ENCODE measurements at places on chromosomes 7 and 10. TPM values are rescaled to one million over a fixed set of nuclear protein-coding genes. Genes with fewer than 3 reads are reported as not detected.

CNNM1 gene
- 0.16 TPM for total RNA-seq

SYT15B gene
- 0.62 TPM for total RNA-seq

PLPP4 gene
- not detected for total RNA-seq

CYP2E1 gene
- 0.89 TPM for total RNA-seq

IFRD1 gene
- total RNA-seq = 17.8 TPM

SFTPA1 gene
- 0.24 TPM for total RNA-seq

ZNF365 gene
- total RNA-seq = not detected

FAM13C gene
- total RNA-seq = 7.8 TPM

AUTS2 gene
- total RNA-seq = 5.3 TPM

KLF14 gene
- total RNA-seq = 0.08 TPM

SEMA3E gene
- total RNA-seq = 0.24 TPM

OPN1SW gene
- total RNA-seq = not detected

PRPF18 gene
- 13.9 TPM for total RNA-seq

PRTFDC1 gene
- 7.1 TPM for total RNA-seq

UCN3 gene
- not detected for total RNA-seq

ZNF425 gene
- total RNA-seq = 0.60 TPM

WIPF3 gene
- total RNA-seq = 5.5 TPM

AMPH gene
- 2.4 TPM for total RNA-seq

VAX1 gene
- not detected for total RNA-seq

ASIC3 gene
- 5.5 TPM for total RNA-seq

TYW1B gene
- total RNA-seq = 3.1 TPM

CTTNBP2 gene
- total RNA-seq = 1.5 TPM

RABGEF1 gene
- total RNA-seq = 16.4 TPM

MAT1A gene
- total RNA-seq = 0.19 TPM

FOXI2 gene
- not detected for total RNA-seq

LIPJ gene
- total RNA-seq = not detected

GPC2 gene
- total RNA-seq = 0.32 TPM

CCDC172 gene
- total RNA-seq = not detected

ACBD7 gene
- total RNA-seq = not detected

PALD1 gene
- 5.1 TPM for total RNA-seq

LRRC18 gene
- total RNA-seq = not detected

PNLIP gene
- total RNA-seq = not detected

PAX4 gene
- not detected for total RNA-seq

PTPRN2 gene
- 1.6 TPM for total RNA-seq

TMEM120A gene
- total RNA-seq = 109 TPM

HMX3 gene
- not detected for total RNA-seq

CFAP46 gene
- 0.57 TPM for total RNA-seq

VWC2 gene
- 8.0 TPM for total RNA-seq

ASB10 gene
- 41.4 TPM for total RNA-seq

MRPL32 gene
- total RNA-seq = 66.8 TPM

CCDC71L gene
- total RNA-seq = 6.9 TPM

EGR2 gene
- total RNA-seq = 1.0 TPM

SFRP5 gene
- total RNA-seq = 2.5 TPM

MYH16 gene
- total RNA-seq = not detected

BLNK gene
- total RNA-seq = 1.4 TPM
